GM23338 (cell line): ENCODE measurements at places on chromosomes 6 and 20. TPM values are rescaled to one million over a fixed set of nuclear protein-coding genes. Genes with fewer than 3 reads are reported as not detected.
A peak's percentile ranks its signal among the peaks of the same experiment; 100 is the strongest.

The TNF gene
- not detected in 2 replicates for total RNA-seq

The AK9 gene
- total RNA-seq, result 2.0 and 5.0 TPM in 2 replicates

The GCNT2 gene
- 135 and 137 TPM in 2 replicates for total RNA-seq

The SDCBP2 gene
- total RNA-seq, result 4.6 and 5.3 TPM in 2 replicates

- no peaks in the 10 kb centered on the region for H3K27me3 ChIP-seq
- no peaks in the 10 kb centered on the region for H3K36me3 ChIP-seq
- DNase-seq, result no peak
- H3K4me3 ChIP-seq, result no peak overlapping the region
- no peak overlapping the region for H3K27ac ChIP-seq
- H3K4me1 ChIP-seq, result peaks cover 17% of the 10 kb centered on the region; the same call in 1 of the 2 replicates
These were observed 81.9 kb downstream of the PLCB1 start for GRCh38 chr20:8213831-8214587.

GRCh38 chr20:3037654-3038053 lies 5.8 kb upstream of the GNRH2 start:
- peaks cover 13% of the 10 kb centered on the region for H3K4me1 ChIP-seq
- no peaks in the 10 kb centered on the region for H3K27me3 ChIP-seq
- peaks cover 3% of the 10 kb centered on the region; the same call in 1 of the 2 replicates for H3K36me3 ChIP-seq
- no peak for DNase-seq
- H3K27ac ChIP-seq, result no peak overlapping the region

GRCh38 chr6:12229332-12229731 lies 60.8 kb upstream of the EDN1 start:
- no peak for DNase-seq
- H3K4me3 ChIP-seq, result no peak overlapping the region
- H3K27me3 ChIP-seq, result no peaks in the 10 kb centered on the region
- H3K36me3 ChIP-seq, result no peaks in the 10 kb centered on the region

DNA sequence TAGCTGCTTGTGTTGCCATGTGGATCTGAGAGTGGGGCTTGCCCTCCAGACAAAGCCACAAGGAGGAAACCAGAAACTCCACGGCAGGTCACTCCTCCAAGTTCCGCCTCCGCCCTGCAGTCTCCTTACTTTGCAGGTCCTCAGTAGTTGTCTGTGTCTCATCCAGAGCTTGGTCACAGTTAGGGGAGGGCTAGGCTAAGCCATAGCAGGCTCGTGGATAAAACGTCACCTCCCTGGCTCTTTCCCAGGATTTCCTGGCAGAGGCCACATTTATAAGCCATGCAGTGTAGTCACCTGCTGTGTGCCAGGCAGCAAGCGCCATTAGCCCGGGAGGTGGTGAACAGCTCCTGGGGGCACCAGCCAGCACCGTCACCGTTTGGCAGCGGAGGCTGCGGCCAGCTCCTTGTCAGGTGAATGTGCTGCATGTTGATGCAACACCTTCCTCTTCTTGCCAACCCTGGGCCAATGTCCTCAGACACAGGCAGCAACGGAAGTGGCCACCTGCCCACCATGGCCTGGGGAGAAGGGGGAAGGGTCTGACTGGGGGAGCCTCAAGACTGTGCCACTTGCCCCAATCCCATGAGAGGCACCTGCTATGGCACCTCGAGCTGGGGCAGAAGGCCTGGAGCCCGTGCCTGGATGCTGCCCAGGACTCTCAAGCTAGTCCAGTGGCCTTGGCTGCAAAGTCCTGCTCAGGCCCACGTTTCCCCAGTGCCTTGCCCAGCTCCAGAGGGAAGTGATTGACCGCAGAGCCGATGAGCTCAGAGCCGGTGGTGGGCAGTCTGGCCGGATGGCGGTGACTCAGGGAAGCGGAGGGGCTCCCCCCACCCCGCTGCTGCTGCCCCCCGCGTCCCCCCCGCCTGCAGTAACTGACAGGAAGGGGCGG lies 39.0 kb upstream of the SLCO4A1 start:
- DNase-seq, result no peak
- H3K36me3 ChIP-seq, result no peaks in the 10 kb centered on the region
- peaks cover 22% of the 10 kb centered on the region for H3K4me1 ChIP-seq
- no peaks in the 10 kb centered on the region for H3K27me3 ChIP-seq

GRCh38 chr20:23326774-23327173 lies 23.8 kb upstream of the NXT1 start:
- no peaks in the 10 kb centered on the region for H3K27me3 ChIP-seq
- H3K36me3 ChIP-seq, result no peaks in the 10 kb centered on the region
- H3K4me3 ChIP-seq, result no peak overlapping the region
- peaks cover 3% of the 10 kb centered on the region; the same call in 1 of the 2 replicates for H3K4me1 ChIP-seq

DNA sequence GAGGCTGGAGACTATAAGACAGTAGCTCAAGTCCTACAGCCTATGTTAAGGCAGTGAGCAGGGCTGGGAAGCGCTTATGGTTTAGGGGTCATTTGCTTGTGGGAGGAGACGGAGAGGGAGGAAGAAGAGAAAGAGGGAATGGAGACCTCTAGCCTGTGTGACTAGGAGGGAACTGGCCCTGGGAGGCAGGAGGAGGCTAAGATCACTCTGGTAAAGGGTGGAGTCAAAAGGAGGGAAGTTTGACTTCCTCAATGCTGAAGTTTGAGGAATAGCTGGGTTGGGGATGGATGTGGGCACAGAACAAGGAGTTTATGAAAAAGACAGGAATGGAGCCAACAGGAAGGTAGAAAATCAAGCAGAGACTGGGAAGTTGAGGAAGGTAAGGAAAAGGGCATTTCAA lies 6.4 kb upstream of the BACH2 start:
- peaks cover 15% of the 10 kb centered on the region for H3K4me1 ChIP-seq
- H3K27ac ChIP-seq, result no peak overlapping the region
- no peak for DNase-seq
- no peaks in the 10 kb centered on the region; the same call in 1 of the 2 replicates for H3K27me3 ChIP-seq

DNA sequence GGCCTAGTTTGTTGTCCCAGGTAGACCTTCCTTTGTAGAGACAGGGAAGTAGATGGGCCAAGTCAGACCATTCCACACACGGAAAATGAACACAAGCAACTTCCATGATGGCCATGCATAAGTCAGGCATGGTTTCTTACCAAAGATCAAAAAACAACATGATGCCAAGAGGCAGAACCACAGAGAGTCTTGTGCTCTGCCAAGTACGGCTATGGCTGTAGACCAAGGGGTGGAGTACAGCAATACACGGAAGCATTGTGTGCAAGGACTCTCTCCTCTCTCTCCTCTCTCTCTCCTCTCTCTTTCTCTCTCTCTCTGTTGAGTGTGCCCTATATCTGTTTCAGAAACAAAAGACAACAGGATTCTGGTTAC lies 4.8 kb upstream of the DUSP22 start:
- no peak overlapping the region for H3K4me3 ChIP-seq
- peaks cover 7% of the 10 kb centered on the region for H3K4me1 ChIP-seq
- H3K36me3 ChIP-seq, result no peaks in the 10 kb centered on the region; the same call in 1 of the 2 replicates

DNA sequence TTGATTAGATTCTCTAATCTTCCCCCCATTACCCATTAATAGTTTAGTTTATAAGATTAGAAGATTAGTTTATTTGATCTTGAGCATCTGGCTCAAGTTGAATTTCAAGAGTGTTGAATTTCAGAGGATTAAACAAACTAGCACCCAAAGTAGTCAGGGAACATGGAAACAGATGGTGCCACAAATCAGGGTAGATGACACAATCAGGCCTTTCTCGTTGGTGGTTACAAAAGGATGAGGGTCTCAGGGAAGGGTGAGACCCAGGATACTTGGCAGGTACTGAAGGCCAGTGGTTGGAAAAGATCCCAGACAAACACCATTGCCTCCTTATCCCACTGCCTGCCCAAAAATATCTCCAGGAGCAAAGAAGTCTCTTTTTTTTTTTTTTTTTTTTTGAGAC lies 29.5 kb upstream of the ADGRF1 start:
- no peaks in the 10 kb centered on the region for H3K27me3 ChIP-seq
- H3K4me3 ChIP-seq, result no peak overlapping the region
- H3K36me3 ChIP-seq, result no peaks in the 10 kb centered on the region
- H3K4me1 ChIP-seq, result no peaks in the 10 kb centered on the region
- H3K27ac ChIP-seq, result no peak overlapping the region
- DNase-seq, result no peak

DNA sequence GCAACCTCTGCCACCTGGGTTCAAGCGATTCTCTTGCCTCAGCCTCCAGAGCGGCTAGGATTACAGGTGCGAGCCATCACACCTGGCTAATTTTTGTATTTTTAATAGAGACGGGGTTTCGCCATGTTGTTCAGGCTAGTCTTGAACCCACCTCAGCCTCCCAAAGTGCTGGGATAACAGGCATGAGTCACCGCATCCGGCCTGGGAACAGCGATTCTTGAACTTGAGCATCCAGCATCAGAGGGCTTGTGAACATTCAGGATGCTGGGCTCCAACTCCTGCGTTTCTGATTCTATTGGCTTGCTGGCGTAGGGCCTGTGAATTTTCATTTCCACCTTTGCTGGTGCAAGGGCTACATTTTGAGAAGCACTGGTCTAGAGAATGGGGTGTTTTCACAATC lies 24.5 kb upstream of the PIM1 start:
- peaks cover 35% of the 10 kb centered on the region for H3K4me1 ChIP-seq
- H3K36me3 ChIP-seq, result no peaks in the 10 kb centered on the region
- H3K27ac ChIP-seq, result no peak overlapping the region
- no peak overlapping the region for H3K4me3 ChIP-seq

DNA sequence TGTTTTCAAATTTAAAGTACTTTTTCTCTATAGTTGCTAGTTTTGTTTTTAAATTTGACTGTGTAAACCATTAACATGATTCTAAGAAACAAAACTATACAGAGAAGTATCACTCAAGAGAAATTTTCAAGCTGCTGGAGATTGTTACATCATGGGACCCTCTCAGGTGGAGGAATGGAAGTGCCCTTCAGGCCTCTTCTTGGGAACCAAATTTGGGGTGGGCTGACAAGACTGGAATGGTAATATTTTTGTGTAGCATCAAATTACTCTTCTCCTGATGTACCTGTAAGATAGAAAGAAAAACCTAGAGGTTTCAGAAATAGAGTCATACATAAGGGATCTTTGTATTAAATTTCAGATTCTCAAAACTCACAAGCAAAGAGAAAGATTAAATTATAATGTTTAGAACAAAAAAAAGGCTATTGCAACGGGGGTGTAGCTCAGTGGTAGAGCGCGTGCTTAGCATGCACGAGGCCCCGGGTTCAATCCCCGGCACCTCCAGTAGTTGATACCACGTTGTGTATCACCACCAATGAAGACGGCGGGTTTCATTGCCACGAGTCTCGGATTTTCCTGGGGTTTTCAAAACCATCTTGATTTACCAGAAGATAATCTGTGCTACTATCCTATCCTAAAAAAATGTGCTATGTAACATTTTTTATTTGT lies 193.7 kb downstream of the GPX5 start:
- no peak overlapping the region for H3K27ac ChIP-seq
- no peak overlapping the region for H3K4me3 ChIP-seq
- no peaks in the 10 kb centered on the region for H3K27me3 ChIP-seq
- DNase-seq, result peak; percentile 72

- peak; percentile 12 for DNase-seq
- H3K4me3 ChIP-seq, result no peak overlapping the region
- no peaks in the 10 kb centered on the region for H3K27me3 ChIP-seq
- H3K4me1 ChIP-seq, result no peaks in the 10 kb centered on the region
- H3K36me3 ChIP-seq, result no peaks in the 10 kb centered on the region
These were observed 323.4 kb downstream of the SYNE1 start for GRCh38 chr6:152313542-152314482.

GRCh38 chr6:160678744-160679401 lies 14.8 kb upstream of the LPA start:
- H3K27ac ChIP-seq, result no peak overlapping the region
- H3K4me1 ChIP-seq, result no peaks in the 10 kb centered on the region
- H3K27me3 ChIP-seq, result peaks cover 14% of the 10 kb centered on the region; the same call in 1 of the 2 replicates
- DNase-seq, result peak; percentile 34
- peak overlapping the region; percentile 66 for H3K4me3 ChIP-seq

GRCh38 chr6:75751443-75751842 lies 2.4 kb downstream of the MYO6 start:
- no peak for DNase-seq
- no peaks in the 10 kb centered on the region for H3K36me3 ChIP-seq
- H3K4me1 ChIP-seq, result peaks cover 7% of the 10 kb centered on the region

GRCh38 chr6:49030251-49031020 lies 432.6 kb downstream of the MMUT start:
- H3K36me3 ChIP-seq, result no peaks in the 10 kb centered on the region
- no peaks in the 10 kb centered on the region for H3K27me3 ChIP-seq
- no peak overlapping the region for H3K4me3 ChIP-seq
- H3K4me1 ChIP-seq, result no peaks in the 10 kb centered on the region
- no peak overlapping the region for H3K27ac ChIP-seq
- no peak for DNase-seq

DNA sequence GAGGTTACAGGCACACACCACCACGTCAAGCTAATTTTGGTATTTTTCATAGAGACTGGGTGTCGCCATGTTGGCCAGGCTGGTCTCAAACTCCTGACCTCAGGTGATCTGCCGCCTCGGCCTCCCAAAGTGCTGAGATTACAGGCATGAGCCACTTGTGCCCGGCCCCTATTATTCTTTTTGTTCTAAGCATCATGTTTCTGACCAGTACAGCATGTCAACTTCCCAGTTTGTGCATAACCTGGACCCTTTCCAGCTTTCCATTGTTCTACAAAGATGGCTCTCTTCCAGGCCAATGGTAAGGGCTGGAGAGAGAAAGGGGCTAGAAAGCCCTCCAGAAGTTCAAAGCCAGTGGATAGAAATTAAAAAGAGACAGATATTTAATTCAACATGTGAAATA lies 91.3 kb upstream of the TNFAIP3 start:
- H3K36me3 ChIP-seq, result no peaks in the 10 kb centered on the region
- no peak for DNase-seq
- H3K27me3 ChIP-seq, result no peaks in the 10 kb centered on the region
- H3K27ac ChIP-seq, result no peak overlapping the region

DNA sequence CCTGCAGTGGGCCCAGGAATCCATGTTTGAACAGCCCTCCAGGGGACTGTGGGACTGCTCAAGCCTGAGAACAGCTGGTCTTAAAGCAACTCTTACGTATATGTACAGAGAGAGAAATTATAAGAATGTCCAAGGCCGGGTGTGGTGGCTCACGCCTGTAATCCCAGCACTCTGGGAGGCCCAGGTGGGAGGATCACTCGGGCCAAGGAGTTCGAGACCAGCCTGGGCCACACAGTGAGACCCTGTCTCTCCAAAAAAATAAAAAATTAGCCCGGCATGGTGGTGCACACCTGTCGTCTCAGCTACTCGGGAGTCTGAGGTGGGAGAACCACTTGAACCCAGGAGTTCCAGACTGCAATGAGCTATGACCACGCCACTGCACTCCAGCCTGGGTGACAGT lies 134.0 kb downstream of the DTNBP1 start:
- H3K27me3 ChIP-seq, result no peaks in the 10 kb centered on the region
- 0 out of 2 replicates have a peak, but pooled peaks cover 4% of the 10 kb centered on the region for H3K36me3 ChIP-seq
- H3K4me3 ChIP-seq, result no peak overlapping the region
- no peak for DNase-seq
- H3K27ac ChIP-seq, result no peak overlapping the region

DNA sequence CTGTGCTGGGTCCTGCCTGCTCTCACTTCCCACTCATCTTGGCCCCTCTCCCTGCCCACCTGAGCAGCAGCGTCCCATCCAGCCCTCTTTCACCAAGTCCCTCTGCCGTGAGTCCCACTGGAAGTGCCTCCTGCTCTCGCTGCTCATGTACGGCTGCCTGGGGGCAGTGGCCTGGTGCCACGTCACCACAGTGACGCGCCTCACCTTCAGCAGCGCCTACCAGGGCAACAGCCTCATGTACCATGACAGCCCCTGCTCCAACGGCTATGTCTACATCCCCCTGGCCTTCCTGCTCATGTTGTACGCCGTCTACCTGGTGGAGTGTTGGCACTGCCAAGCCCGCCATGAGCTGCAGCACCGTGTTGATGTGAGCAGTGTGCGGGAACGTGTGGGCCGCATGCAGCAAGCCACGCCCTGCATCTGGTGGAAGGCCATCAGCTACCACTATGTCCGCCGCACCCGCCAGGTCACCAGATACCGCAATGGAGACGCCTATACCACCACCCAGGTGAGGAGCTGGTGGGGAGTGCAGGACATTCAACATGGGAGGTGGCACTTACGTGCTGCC lies 2.8 kb downstream of the TMEM151B start:
- no peak overlapping the region for H3K4me3 ChIP-seq
- peaks cover 14% of the 10 kb centered on the region for H3K4me1 ChIP-seq
- no peaks in the 10 kb centered on the region for H3K36me3 ChIP-seq
- H3K27ac ChIP-seq, result no peak overlapping the region
